ENCODE measurements at places on chromosomes 12 and 14.

- peak; percentile 59 for DNase-seq
Observed at GRCh38 chr14:102323102-102323501, 3.6 kb downstream of the ZNF839 start.

DNA sequence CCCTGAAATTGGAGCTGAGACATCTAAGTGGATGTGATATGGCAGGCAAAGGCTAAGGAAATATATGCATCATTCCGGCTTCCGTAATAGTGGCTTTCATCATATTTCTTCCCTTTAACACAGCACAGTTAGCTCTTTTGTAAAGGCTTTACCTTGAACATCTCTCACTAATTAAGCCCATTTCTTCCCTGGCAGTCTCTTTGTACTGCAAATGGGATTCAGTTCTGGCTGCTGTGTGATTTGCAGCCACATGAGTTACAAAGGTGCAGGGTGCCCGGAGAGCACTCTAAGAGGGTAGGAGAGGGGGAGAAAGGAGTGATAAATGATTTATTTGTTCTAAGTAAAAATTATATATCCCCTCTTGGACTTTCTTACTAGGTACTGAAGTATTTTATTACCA lies 232.1 kb upstream of the CCDC196 start:
- DNase-seq: no peak

DNA sequence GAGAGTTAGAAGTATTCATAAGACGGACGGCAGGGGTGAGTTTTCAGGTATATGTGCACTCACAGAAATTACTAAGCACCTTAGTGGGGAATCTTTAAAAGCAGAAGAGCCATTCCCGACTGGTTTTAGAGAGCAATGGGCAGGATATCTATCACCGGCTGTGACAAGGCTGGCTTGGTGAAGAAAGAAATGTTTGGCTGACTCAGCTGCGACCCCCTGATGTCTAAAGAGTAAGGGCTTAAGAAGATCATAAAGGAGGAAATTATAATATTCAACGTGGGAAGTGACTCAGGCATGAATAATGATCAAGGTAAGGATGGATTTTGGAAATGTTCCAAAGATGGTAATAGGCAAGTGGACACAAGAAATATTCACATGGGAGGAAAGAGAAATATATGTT lies 407.6 kb downstream of the TMEM132D start:
- no peak for DNase-seq

- DNase-seq: no peak
Observed at GRCh38 chr12:56104815-56105608, 653 bp downstream of the PA2G4 start.

DNA sequence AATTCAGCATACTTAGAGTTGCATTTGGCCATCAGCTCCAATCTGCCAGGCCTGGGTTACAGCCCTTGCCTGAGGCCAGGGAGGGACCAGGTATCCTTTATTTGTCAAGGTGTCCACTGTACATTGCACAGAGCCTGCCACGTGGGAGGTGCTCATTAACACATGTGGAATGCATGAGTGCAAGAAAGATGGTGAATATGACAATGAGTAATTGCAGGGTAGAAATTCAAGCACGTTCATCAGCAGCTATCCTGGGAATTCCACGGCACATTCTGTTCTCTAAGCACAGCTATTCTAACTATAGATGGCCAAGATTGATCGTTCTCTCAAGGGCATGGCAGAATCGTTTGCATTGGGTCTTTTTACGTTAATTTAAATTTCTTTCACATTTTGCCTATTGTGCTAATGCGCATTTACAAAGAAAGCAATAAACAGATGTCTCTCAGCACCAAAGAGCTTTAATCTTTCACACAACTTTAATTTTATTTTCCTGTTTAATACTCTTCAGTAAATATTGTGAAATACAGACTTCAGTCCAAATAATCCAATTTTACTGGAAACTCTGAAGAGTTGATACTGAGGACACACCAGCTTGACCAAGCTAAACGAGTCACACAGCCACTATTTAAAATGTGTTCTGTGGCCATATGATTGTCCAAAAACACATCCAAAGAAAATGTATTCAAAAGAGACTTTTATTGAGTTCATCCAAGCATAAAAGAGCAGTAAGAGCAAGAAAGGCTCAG lies 1025.7 kb upstream of the TMEM132C start:
- DNase-seq: no peak

- no peak for DNase-seq
Observed at GRCh38 chr12:11183011-11183410, 3.7 kb downstream of the TAS2R42 start.

GRCh38 chr12:107304588-107305532 lies 211.5 kb upstream of the CRY1 start:
- no peak for DNase-seq

- no peak for DNase-seq
Observed at GRCh38 chr12:124487066-124487833, 80.2 kb downstream of the NCOR2 start.

DNA sequence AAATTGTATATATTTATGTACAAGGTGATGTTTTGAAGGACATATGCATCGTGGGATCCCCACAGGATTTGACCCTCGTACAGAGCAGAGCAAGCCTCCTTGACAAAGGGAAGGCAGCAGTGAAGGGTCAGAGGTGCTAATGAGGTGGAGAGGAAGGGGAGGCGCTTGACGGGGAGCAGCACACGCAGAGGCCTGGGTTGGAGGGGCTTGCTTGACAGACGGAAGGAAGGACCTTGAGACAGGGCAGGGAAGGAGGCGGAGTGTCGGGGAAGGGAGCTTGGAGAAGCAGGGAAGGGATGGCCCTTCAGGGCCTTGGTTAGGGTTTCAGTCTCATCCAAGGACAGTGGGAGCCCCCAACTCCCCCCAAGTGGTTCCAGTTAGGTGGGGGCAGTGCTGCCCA lies 52.6 kb downstream of the ZNF664 start:
- no peak for DNase-seq

DNA sequence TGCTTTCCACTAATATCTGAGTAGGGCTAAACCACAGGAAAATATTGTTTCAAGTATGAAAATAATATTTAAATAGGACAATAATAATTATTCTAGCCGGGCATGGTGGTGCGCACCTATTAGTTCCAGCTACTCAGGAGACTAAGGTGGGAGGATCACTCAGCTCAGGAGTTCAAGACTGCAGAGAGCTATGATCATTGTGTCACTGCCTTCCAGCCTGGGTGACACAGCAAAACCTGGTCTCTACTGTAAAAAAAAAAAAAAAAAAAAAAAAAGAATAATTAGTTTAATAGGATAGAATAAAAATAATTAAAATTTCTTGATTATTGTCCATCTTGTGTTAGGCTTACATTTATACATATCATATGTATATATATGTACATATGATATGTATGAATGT lies 38.5 kb upstream of the BAZ1A start:
- no peak for DNase-seq

GRCh38 chr14:62866376-62866775 lies 178.9 kb downstream of the KCNH5 start:
- DNase-seq: no peak

- DNase-seq: no peak
Observed at GRCh38 chr12:1500095-1500801, 94.1 kb downstream of the FBXL14 start.

DNA sequence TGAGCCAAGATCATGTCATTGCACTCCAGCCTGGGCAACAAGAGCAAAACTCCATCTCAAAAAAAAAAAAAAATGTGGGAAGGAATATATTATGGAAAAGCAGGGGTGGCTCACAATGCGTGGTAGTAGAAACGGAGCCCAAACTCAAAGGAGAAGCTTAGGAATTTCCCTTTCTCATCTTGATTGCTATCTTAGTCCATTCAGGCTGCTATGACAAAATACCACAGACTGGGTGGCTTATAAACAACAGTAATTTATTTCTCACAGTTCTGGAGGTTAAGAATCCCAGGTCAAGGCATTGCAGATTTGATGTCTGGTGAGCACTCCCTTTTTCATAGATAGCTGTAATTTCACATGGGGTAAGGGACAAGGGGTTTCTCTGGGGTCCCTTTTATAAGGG lies 153.8 kb upstream of the KRR1 start:
- no peak for DNase-seq

DNA sequence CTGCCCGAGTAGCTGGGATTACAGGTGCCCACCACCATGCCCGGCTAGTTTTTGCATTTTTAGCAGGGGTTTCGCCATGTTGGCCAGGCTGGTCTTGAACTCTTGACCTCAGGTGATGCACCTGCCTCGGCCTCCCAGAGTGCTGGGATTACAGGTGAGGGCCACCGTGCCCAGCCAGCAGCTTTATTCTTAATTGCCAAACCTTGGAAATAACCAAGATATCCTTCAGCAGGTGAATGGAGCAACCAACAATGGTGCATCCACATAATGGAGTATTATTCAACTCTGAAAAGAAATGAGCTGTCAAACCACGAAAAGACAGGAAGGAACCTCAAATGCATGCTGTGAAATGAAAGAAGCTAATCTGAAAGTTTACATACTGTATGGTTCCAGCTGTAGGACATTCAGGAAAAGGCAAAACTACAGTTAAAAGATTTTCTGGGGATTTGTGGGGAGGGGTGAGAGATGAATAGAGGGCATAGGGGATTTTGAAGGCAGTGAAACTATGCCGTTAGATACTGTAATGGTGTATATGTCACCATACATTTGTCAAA lies 118.8 kb upstream of the CCND2 start:
- no peak for DNase-seq

- no peak for DNase-seq
Observed at GRCh38 chr12:59079472-59079871, 159.2 kb upstream of the LRIG3 start.

- DNase-seq: peak; percentile 28
Observed at GRCh38 chr12:99386907-99387306, 260.6 kb upstream of the GARIN6 start.

DNA sequence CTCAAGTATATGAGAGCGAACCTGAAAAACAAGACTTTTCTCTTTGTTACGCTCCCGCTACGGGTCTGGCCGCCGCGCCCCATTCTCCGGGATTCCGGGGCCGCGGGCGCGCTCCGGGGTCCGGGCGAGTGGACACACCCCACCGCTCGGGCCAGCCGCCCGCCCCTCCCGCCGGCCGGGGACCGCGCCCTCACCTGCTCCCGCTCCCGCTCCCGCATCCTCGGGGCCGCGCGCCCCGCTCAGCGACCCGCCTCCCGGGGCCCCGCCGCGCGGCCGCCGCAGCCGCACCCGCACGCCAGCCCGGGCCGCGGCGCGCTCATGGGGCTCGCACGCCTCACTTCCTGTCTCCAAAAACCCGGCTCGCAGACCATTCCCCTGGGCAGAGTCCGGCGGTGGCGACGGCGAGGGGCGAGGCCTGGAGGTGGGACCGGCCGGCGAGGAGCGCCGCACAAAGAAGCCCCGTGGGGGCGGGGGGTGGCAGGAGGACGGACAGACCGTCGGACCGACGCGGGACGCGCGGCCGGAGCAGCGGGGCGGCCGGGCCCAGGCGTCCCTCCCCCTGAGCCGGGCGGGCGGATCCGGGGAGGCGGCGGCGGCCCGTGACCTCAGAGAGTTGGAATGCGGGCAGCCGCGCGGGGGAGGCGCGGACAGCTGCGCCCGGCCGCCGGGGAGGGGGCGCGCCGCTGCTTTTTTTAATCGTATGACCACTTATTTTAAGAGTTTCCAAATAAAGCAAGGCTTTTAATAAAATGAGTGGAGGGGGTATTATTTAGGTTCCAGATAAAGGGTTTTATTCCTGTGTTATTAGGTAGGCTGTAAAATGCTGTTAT lies at the start of gene PTPN21:
Gene PTPN21, minus strand, starts transcription at position 551 of the 830 bp plus-strand sequence. CDS start 4,590 bp downstream, outside the sequence.
- no peak for DNase-seq

DNA sequence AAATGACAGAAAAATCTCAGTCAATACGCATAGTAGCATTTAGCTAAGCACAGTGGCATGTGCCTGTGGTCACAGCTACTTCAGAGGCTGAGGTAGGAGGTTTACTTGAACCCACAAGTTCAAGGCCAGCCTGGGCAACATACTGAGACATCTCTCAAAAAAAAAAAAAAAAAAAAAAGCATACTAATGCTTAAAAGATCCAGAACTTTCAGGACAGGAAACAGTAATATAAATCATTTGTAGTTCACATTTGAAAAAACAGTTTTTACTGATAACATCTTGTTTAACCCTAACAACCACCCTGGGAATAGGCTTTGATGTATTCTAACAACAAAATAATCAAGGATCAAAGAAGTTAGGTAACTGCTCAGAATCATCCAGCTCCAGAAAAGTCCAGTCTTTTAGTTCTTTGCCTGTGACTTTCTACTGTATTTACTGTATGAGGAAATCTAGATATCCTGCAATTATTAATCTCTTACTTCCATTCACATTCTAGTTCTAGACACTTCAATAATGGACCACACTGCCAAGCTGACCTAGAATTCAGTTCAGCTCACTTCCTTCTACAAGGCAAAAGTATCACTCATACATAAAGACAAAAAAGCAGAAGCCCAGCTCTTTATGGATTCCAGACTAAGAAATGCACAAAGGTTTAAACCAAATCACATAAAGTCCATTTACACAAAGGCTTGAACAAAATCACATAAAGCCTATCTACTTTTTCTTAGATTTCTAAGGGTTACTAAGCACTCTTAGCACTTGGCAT lies 28.5 kb downstream of the PAWR start:
- no peak for DNase-seq

GRCh38 chr14:91872011-91872501 lies 4.7 kb upstream of the TC2N start:
- no peak for DNase-seq

DNA sequence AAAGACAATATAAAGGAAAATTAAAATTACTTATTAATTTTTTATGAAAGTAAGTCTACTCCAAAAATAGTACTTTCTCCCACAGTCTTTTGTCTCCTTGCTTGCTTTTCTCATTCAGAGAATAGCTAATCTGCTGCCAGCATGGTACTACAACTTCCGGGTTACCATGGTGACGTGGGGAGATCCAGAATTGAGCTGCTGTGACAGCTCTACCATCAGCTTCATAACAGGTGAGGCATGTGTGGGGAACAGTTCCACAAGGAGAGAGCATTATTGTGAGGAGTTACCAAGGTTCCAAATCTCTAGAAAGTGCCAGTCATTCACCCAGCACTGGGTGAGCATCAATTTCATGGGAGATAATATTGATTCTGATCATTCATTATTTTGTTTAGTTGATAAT lies 197.8 kb downstream of the PTPRO start:
- no peak for DNase-seq

- DNase-seq: no peak
Observed at GRCh38 chr14:75515629-75515996, 6.7 kb upstream of the BATF start.

DNA sequence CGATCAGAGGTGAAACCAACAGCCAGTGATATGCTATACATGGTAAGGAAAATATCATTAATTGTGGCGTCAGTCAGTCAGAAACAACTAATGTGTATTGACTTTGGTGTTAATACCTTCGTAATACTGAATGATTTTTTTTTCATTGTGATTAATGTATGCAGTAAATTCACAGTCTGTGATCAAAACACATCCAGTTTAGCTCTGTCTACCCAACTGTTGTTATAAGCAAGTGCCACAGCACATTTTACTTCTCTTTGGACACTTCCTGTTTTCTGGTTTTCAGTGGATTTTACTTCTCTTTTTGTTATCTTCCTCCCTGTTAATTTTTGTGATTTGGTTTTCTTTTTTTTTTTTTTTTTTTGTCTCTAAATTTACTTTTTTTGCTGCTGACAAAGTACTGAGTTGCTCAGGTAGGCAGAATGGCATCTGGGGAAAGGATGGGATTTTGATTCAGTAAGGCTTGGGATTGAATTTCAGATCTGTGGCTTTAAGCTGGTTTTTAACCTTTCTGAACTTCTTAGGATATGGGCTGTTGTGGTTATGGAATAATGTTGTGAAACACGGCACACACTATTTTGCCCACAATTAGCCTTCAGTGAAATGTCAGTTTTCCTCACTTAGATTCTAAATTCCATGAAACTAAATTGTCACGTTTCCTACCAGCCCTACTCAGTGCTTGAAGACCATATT lies 604 bp downstream of the GLIPR1 start:
- no peak for DNase-seq
